ENCODE measurements at places on chromosomes 11 and 22.

- DNase-seq = peak; percentile 37
Measured at GRCh38 chr11:92227959-92228935, 3.6 kb downstream of the FAT3 start.

DNA sequence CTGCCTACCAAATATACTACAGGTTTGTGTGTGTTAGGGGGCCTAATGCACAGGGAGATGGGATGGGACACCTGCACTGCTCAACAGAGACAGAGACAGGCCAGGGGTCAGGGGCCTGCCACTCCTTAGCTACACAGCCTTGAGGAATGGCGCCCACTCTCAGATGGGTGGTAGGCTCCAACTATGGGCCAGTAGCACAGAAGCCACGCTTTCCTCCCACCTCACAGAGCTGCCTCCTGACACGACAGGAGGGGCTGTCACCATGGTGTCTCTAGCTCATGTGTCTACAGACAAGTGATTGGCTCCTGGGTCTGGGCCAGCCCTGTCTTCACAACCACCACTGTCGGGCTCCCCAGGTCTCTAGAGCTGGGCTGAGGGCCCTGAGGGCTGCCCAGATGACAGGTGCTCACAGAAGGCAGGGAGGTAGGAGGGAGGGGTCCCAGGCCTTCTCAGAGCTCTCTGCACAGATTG is 81.8 kb downstream of the DGCR2 start:
- DNase-seq = no peak

DNA sequence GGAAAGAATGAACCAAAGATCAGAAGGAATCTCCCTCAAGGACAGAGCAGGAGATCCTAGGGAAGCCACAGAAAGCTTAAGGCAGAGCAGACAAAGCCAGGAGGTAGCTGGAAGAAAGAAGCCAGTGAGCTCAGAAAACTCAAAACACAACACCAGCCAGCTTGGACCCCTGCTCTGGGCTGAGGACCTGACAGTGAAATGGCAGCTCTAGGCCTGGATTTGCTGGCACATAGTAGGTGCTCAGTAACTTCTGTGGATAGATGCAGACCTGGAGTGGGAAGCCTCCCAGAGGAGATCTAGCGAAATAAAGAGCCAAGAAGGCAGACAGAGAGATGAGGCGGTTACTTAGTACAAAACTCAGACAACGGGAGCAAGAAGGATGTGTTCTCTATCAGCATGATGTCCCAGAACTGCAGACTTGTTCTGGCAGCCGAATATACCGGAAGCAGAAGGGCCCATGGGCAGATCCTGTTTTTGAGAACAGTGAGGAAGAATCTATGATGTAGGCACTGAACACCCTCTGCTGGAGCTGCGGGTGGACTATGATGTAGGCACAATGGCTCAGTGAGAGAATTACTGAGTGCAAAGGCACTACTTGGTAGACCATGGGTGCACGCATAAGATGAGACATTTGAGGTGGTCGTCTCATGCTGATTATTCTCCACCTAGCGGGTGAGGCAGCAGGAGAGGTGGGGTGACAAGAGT is 4.8 kb downstream of the ROBO4 start:
- DNase-seq = no peak

- DNase-seq = no peak
Measured at GRCh38 chr22:31750365-31751284, 693 bp upstream of the PRR14L start.

DNA sequence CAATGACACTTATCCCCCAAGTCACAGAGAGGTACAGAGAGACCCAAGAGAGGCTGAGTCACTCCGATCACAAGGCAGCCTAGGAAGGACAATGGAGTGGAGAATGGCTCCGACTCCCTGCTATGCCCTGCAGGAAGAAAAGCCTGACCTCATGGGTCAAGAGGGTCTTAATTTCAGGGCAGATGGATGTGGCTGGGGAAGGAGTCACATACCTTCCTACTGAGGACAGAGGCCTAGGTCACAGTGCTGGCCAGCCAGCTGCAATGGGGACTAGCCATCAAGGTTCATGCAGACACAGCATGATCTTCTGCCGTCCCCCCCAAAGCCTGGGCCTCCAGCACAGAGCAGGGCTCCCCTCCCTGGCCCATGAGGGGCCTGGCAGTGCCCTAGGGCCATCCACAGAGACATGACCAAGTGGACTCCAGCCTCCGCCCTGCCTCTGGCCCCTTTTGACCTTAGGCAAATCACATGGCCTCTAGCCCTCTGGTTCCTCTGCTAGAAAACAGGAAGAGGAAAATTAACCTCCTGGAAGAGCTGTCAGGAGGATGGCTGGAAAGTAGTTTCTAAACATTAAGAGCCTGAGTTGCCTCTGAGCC is 1.8 kb downstream of the ARRB1 start:
- no peak for DNase-seq

- peak; percentile 31 for DNase-seq
Measured at GRCh38 chr11:40797981-40798380, 661.5 kb downstream of the LRRC4C start.

DNA sequence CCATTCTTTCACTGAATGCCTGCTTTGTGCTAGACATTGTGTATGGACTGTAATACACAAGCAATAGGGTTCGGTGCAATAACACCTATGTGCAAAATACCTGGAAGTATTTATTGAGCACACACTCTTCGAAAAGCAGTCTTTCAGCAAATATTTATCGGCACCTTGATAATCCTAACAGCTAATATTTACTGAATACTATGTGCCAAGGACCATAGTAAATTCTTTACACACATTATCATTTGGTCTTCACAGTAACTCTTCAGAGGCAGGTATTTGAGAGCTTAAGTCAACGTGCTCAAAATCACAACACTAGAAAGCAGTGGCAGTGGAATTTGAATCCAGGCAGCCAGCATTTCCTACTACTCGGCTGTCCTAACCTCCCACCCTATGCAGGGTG is 2.2 kb downstream of the B3GNT6 start:
- DNase-seq = no peak

GRCh38 chr11:102260241-102260640 is 57.0 kb upstream of the BIRC3 start:
- DNase-seq = peak; percentile 68

DNA sequence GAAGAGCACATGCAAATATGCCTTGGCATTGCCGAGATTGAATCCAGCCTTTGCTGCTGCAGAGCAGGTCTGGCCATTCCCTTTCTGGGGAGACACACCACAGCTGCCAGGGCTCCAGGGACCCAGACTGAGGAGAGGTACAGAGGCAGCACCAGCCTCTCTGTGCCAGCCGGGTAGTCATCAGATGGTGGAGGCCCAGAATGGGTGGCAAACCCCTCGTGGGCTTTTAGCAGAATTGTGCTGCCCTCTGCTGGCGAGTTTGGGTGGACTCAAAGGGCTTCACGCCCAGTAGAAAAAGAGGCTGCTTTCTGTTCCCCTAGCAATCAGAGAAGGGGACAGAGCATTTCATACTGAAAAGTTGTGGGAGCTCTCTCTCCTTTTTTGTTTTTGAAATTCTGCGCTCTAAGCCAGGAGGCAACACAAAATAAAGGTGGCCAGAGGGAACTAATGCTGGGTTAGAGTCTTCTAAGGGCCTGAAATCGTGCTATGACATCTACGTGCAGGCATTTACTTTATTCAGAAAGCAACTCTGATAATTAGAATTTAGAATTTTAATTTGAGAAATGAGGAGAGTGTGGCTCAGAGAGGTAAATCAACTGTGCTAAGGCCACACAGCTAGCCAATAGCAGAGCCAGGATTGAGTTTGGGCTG is 158.8 kb upstream of the NAV2 start:
- DNase-seq = peak; percentile 61

GRCh38 chr11:124174001-124174583 is 9.1 kb upstream of the OR10D3 start:
- DNase-seq = peak; percentile 84

DNA sequence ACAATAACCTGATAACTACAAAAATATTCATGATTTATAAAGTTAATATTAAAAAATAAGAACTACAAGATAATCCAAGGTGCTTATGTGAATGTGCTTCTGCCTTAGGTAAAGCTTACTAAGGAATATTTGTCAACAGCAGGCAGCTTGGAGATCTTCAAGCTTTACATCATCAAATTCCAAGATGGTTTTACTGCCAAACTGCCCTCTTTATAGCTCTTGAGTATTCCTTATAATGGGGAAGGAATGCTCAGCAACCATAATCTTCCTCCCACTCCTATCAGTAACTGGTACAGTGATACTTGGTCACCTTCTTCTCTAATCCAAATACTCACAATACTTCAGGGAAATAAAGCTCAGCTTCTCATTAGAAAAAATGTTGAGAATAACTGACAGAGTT is 30.1 kb downstream of the SBF2 start:
- DNase-seq = peak; percentile 47

DNA sequence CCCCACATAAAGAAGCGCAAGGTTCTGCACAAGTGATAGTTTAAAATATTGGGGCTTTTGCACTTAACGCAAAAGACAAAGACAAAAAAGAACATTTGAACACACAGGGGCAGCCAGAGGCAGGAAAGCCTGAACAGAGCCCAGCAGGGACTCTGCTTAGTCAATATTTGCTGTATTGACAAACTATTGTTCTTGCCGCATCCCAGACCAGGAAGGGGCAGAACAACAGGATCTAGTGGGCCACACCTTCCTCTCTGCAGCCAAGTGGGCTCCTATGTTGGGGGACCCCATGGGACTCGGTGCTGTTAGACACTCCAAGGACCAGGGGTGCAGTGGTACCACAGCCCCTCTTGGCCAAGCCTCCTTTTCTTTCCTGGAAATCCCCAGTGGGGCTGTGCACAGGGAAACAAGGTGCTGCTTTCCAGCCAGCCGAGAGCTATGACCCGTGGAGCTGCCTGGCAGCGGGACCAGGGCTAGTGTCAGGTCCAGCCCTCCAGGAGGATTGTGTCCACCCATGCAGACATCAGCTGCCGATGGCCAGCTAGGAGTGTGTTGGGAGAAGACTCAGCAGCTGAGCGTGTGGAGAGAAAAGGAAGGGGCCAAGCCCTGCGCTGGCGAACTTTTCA is 43.3 kb upstream of the ANO1 start:
- no peak for DNase-seq

DNA sequence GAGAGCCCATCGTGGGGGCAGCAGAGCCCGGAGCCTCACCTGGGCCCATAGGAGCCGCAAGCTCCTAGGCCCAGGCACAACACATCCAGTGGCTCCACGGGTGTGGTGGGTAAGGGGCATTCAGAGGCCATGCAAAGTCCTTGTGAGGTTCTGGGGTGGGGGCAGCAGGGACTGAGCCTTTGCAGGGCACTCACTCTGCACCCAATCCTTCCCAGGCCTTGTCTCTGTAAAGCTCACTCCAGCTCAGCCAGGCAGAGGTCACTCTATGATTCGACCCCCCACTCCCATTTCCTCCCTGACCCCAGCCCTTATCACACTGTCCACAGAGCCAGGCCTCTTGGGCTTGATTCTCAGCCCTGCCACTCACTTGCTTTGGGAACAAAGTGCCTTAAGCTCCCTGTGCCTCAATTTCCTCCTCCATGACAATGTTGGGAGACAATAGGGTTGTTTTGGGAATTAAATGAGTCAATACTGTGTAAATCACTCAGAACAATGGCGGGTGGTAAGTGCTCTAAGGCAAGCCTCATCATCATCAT is 46.6 kb downstream of the LRRC32 start:
- no peak for DNase-seq

DNA sequence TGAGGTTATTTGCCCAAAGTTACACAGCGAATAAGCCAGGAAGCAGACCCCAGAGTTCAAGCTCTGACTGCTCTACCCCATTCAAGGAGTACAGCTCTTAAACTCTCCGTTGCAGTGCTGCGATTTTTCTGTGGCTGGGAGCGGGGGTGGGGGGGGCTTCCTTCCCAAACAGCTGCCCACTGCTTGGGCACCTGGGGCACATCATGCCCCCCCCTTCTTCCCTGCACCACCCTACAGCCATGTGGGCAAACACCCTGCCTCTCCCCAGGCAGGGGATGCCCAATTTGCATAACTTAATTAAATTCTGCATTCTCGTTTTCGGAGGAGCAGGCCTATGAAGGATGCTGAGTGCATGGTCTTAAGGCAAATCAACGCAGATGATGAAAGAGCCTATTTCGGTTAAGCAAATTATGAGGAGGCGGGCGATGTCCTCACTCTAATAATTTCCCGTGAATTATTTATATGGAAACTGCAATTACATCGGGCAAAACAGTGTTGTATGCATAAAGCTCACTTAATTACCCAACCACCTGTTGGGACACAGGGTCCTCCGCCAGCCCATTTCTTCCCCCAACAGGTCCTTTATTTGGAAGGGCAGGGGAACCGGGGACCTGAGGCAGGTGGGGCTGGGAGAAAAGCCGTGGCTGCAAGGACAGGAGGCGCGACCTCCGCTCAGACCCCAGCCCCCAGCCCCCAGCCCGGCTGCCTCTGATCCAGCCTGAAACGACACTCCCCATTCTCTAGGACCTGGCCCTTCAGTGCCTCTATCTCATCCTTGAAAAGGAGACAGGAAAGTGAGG is 610.5 kb downstream of the BUD13 start:
- DNase-seq = no peak

DNA sequence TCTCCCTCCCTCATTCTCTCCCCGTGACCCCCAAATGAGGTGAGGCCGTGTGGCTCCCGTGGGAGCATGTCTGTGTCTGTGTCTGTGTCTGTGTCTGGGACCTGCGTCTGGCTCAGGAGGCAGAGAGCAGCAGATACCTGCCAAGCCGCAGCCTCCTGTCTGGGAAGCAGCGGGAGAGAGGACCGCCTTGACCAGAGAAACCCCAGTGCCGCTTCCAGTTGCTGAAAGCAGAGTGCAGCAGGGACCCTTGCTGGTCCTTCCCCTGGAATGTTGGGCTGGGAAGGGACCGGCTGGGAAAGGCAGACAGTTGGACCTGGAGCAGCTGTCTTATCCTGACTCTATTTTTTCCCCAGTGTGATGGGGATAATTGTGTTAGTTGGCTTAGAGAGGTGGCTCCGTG is 525 bp downstream of the CSDC2 start:
- DNase-seq = peak; percentile 42

DNA sequence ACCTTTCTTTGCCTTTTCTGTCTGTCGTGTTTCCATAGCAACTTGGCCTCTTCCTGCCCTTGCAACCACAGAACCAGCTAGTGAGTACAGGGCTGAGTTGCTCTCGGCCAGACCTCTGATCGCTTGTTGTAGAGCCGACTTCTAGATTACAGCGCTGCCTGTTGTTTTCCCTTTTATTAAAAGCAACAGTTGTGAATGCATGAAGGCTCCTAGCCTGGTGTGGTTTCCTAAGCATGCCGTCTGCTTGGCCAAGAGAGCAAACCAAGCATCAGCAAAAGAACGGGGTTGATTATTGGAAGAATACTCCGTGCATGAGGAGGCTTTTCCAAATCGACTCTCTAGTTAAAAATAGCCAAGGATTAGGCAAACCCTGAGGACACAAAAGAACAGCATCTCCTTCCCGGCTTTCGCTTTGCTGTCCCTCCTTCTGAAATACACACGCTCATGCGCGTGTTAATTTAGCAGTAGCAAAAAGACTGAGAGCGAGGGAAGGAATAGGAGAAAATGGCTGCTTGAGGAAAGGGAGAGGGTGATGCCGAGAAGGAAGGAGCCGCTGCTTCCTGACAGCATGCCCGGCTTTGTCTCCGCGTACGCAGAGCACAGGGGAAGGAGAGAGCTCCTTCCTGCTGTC is 71.5 kb upstream of the TTC12 start:
- peak; percentile 68 for DNase-seq
